ENCODE measurements at places on chromosomes 12 and 14.

DNA sequence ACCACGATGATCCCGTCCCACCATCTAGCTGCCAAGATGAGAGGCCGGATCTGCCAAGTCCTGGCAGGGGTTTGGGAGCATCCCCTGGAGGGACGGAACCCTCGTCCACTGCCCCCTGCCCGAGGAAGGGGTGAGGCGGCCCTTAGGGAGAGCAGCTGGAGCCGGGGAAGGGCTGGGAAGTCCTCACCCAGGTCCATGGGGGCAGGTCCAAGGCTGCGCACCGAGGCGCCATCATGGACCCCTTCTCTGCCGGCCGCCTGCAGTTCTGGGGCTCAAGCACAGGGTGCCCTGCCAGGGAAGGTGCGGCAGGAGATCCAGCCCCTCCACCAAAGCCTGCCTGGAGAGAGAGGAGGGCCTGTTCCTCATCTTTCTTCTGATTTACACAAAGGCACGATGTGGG lies 17.6 kb upstream of the FBRSL1 start:
- DNase-seq = no peak

DNA sequence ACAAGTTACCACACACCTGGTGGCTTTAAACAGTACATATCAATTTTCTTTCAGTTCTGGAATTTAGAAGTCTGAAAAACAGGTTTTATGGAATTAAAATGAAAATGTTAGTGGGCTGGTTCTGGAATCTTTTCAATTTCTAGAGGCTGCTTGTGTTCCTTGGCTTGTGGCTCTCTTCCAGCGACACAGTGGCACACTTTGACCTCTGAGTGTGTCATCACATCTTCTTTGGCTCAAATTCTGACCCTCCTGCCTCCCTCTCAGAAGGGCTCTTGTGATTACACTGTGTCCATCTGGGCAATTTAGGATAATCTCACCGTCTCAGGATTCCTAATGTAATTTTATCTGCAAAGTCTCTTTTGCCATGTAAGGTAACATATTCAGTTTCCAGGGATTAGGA lies 170.0 kb downstream of the PLCZ1 start:
- no peak for DNase-seq

- DNase-seq = no peak
These were observed 45.8 kb downstream of the NEUROD4 start for GRCh38 chr12:55065535-55065934.

DNA sequence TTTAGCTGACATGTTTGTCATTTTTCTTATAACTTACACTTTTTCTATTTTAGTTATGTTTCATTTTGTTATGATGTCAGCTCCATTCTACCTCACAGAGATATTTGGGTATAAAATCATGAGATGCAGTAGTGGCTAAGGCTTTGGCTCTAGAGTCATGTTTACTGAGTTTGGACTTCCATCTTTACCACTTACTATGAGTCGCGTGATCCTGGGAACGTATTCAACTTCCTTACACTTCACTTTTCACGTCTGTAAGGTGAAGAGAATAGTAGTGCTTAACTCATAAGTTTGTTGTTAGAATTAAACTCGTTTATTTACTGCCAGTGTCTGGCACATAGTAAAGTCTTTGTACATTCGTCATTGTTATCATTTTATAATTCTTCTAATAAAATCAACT lies 126.3 kb downstream of the ERC1 start:
- no peak for DNase-seq

DNA sequence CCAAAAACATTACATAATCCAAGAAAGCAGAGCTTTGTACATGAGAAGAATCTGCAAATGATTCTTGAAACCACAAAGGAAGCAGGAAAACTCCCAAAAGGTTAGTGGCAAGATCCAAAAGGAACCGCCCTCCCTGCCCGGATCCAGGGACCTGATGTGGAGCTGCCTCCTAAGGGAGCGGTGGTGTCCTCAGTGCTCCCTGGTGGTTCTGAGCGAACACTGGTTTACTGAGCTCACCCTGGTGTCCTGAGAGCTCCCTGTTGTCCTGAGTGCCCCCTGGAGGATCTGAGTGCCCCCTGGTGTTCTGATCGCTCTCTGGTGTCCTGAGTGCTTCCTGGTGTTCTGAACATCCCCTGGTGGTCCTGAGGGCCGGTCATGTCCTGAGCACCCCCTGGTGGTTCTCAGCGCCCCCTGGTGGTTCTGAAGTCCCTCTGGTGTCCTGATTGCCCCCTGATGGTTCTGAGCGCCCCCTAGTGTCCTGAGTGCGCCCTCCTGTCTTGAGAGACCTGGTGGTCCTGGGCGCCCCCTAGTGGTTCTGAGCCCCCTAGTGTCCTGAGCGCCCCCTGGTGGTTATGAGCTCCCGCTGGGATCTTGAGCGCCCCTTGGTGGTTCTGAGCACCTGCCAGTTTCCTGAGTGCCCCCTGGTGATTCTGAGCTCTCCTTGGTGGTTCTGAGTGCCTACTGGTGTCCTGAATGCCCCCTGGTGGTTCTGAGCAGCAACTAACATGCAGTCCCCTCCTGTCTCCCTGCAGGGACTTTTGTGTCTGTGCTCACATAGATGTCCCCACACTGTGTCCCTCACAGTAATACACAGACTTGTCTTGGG lies 891.1 kb downstream of the TMEM121 start:
- peak; percentile 66 for DNase-seq

GRCh38 chr14:88013750-88014349 lies 8.9 kb downstream of the GPR65 start:
- DNase-seq = peak; percentile 25

GRCh38 chr14:100067971-100068959 lies 3.0 kb downstream of the EVL start:
- DNase-seq = peak; percentile 34

GRCh38 chr12:1660304-1661187 lies 30.3 kb upstream of the ADIPOR2 start:
- DNase-seq = no peak

DNA sequence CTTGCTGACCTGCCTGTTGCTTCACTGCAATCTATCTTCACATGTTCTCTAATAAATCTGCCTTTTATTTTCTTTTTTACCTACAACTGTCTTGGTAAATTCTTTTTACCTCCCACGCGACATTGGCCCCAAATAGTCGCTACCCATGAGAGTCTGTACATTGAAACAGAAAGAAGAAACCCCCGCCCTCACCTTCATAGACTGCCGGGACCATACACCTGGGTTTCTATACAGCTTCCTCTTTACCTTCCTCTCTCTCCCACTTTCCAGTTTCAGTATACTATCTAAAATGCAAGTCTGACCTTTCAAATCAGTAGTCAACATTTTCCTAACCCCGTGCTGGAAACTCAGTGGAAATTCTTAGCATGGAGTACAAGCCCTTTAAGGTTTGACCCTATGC lies 4.8 kb downstream of the SLC8A3 start:
- DNase-seq = no peak

GRCh38 chr14:51701951-51702350 lies 50.2 kb downstream of the FRMD6 start:
- no peak for DNase-seq

DNA sequence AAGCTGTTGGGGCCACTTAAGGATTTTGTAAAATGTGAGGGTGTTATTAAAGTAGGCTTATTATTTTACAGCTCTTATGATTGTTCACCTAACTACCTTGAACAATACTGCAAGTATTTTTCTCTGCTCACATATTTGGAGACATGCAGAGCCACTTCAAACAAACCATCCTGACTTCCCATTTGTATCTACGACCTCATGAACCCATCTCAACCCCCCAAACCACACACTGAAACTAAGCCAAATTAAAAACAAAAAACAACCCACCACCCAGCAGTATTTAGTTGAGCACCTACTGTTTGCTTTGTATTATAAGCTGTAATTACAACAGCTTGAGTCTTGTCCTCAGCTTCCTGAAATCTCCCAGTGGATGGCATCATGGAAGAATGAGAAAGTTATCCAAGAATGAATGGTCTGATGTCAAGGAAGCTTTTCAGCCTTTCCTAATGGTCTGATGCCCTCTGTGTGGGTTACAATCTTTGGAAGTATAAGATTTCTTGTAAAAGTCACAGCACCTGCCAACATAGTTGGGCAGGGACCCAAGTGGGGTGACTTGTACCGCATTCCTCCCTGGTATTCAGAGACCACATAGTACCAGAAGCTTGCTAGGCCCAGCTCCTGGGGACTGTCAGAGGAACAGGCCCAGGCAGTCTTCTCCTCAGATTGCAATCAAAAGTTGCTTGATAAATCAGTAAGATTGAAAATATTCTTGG lies 416.6 kb downstream of the ZFP36L1 start:
- DNase-seq = no peak

- no peak for DNase-seq
These were observed 1.2 kb downstream of the PITPNM2 start for GRCh38 chr12:123149501-123150274.

DNA sequence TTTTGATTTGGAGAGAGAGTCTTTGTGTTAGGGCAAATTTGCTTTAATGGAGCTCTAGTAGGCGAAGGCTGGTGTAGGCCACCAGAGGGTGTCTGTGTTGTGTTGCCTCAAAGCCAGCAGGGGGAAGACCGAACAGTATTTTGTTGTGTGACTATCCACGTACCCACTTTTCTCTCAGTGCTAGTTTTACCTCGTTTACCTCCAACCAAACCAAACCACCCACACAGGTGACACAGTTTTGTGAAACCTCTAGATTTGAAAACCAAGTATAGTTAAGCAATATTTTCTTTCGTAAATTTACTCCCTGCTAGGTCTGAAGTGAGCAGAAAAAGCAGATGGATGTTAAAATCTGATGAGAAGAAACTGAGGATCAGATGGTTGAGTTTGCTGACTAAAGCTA lies 36.3 kb upstream of the NPFF start:
- DNase-seq = peak; percentile 78

DNA sequence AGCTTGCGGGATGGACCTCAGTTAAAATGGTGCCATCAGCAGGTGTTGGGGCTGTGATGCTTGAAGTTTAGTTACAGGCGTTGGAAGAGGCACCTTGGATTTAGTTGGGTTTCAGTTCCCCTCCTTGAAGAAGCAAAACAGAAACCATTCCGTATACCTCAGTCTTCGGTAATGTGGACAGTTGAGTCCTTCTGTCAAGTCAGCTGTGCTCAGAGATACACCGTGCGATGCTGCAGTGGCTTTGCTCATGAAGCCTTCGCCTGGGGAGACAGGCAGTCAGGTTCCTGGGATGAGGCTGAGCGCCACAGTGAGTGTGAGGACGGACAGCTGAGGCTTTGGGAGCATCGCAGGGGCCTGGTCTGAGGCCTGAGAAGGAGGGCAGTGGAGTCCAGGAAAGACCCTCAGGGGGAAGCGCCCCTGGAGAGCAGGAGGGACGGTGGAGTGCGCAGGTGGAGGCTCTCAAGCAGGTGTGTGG lies 7.4 kb downstream of the RAN start:
- DNase-seq = no peak

- DNase-seq = no peak
These were observed 3.6 kb upstream of the KRT72 start for GRCh38 chr12:52604859-52605258.

DNA sequence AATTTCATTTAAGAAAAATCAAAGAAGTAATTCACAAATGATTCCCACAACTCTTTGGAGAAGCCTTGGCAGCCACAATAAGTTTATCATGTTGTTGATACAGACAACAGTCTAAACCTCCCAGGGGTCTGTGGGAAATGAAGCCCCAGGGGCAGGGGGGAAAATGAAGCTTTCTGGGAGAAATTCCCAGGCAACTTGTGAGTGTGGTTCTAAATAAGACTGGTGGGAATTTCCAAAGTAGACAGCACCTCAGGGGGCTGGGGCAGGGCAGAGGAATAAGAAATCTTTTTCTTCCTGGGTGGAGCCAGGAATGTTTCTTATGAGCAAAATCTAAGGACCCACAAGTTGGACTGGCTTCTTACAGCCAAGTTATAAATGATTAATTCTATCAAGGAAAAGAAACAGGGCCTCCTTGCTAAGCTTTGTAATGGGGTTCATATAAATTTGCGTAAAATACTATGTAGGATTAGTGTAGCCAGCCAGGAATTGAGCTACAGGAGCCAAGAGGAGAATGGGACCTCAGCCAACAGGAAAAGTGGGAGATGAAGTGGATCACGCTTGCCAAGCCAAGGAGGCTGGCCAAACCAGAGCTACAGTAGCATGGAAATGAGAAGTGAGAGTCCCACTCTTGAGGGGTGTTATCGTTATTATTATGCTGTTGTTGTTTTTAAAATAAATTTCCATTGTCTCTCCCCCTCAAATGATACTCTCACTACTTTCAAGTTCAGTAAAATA lies 182.9 kb upstream of the FAR2 start:
- no peak for DNase-seq

DNA sequence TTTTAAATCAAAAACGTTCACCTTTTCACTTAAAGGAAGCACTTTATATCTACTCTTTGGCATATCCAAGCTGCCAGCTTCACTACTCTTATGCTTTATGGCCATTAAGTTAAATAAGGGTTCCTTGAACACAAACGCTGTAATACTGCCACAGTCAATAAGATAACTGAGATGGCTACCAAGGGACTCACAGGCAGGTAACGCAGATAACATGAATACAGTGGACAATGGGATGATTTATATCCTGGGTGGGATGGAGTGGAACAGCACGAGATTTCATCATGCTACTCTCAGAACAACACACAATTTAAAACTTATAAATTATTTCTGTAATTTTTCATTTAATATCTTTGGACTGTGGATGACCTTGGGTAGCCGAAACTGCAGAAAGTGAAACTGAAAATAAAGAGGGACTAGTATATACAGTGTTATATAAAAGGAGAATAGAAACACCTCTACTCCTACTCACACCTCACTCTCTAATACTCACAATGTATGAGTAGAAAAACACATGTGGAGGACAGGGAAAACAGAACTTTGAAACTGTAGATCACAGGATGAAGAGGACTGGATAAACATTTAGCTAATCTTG lies 367.3 kb downstream of the C12orf50 start:
- DNase-seq = no peak

- DNase-seq = peak; percentile 83
These were observed 25.6 kb downstream of the RNASE10 start for GRCh38 chr14:20530771-20531571.

DNA sequence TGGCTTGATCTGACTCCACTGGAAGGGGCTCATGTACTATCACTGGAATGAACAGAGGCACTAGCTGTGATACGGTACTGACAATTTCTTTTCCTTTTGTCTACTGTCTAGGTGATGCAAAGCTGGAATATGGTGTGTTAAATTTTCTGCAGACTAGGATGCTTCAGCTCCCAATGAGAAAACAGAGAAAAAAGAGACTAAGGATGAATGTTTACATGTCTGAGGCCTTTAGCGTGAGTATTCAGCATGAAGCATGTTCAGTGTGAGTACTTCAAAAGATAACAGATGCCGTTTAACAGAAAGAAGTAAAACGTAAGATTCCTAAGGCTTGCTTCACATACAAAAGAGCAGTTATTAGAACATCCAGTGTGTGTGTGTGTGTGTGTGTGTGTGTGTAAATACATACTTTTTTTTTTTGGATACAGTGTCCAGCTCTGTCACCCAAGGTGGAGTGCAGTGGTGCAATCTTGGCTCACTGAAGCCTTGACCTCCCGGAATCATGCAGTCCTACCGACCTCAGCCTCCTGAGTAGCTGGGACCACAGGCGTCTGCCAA lies 92.3 kb upstream of the FERMT2 start:
- DNase-seq = no peak

GRCh38 chr14:42323426-42323825 lies 716.8 kb downstream of the LRFN5 start:
- no peak for DNase-seq

DNA sequence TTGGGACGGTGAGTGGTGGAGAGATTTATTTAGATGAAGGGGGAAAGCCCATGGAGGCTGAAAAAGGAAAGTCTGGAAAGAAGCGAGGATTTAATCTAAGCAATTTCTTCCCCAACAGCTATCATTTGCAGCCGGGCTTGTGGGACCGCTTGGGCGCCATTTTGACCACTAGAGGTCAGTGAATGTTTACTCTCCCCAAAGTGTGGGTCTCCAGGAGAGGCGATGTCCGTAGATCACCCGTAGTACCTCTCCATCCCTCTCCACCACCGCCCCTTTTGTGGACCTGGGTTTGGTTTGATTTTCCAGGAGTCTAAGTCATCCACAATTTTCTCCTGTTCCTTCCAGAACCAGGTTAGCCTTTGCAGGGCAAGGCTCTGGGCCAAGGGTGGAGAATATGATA lies 91.2 kb upstream of the PARP11 start:
- no peak for DNase-seq
